CD4-positive, alpha-beta T cell treated with Interleukin-21 for 1 hour (primary cell): ENCODE measurements at places on chromosomes 2 and 18.

- DNase-seq: peak; percentile 9
Measured at GRCh38 chr2:100071335-100072043, 70.9 kb downstream of the AFF3 start.

DNA sequence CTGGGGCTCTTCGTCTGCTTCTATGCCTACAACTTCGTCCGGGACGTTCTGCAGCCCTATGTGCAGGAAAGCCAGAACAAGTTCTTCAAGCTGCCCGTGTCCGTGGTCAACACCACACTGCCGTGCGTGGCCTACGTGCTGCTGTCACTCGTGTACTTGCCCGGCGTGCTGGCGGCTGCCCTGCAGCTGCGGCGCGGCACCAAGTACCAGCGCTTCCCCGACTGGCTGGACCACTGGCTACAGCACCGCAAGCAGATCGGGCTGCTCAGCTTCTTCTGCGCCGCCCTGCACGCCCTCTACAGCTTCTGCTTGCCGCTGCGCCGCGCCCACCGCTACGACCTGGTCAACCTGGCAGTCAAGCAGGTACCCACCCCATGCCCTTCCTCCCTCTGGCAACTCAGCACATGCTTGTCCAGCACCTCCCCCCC is 24.2 kb downstream of the STEAP3 start:
- no peak for DNase-seq

GRCh38 chr18:44342162-44342561 is 338.5 kb upstream of the SETBP1 start:
- no peak for DNase-seq

- DNase-seq: no peak
Measured at GRCh38 chr2:33494155-33494779, 17.8 kb downstream of the RASGRP3 start.

- no peak for DNase-seq
Measured at GRCh38 chr2:117763804-117764203, 50.7 kb upstream of the DDX18 start.

GRCh38 chr2:174699993-174700766 is 64.1 kb downstream of the CHRNA1 start:
- peak; percentile 64 for DNase-seq

GRCh38 chr18:75936862-75937261 is 509.4 kb upstream of the SMIM21 start:
- DNase-seq: no peak

DNA sequence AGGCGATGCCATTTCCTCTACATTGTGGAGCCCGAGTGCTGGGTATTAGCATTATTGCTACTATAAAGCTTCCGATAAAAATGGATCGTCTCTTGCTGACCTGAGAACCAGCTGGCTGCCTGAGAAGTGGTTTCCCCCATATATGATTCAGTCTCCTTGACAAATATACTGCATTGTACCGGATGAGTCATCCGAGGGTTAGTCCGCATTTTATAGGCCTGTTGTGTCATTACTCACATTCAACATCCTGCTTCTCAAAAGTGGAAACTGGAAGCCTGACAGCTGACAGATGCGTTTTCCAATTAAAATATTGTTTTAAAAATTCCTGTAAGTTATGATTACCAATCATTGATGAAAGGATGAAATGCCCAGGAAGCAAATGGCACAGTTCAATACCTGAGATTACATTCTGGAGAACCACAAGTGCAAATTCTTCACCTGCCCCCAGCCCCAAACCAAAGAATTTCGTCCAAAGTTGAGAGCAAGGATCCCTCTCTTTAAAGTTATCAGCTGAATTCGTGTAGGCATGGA is 65.7 kb downstream of the SPRED2 start:
- no peak for DNase-seq

- no peak for DNase-seq
Measured at GRCh38 chr2:231752061-231752460, 29.0 kb downstream of the PDE6D start.

GRCh38 chr2:79139423-79139822 is 19.1 kb downstream of the REG1A start:
- no peak for DNase-seq

- no peak for DNase-seq
Measured at GRCh38 chr2:173456960-173457359, 102.3 kb downstream of the CDCA7 start.

GRCh38 chr18:40120796-40121391 is 1834.1 kb upstream of the PIK3C3 start:
- no peak for DNase-seq

- DNase-seq: no peak
Measured at GRCh38 chr2:121400201-121400600, 115.2 kb upstream of the TFCP2L1 start.

DNA sequence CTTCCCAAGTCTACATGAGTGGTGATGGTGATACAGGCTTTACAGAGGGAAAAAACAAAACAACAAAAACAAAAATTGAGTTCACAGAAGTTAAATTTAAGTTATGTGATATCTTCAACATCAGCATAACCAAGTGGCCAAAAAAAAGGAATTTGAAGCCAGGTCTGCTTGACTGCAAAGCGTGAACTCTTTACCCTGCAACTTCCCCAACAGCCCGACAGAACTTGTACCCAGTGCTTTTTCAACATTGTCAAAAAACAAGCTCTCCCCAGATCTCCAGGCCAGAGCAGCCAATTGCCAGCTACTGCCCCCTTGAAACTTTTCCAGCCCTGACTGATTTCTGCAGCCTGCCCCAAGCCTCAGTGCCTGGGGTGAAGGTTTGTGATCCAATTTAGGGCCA is 76.7 kb downstream of the RNF144A start:
- no peak for DNase-seq

GRCh38 chr2:121028577-121028976 is 256.4 kb downstream of the TFCP2L1 start:
- DNase-seq: no peak
